ENCODE measurements at places on chromosomes 5 and 9. TPM values are rescaled to one million over a fixed set of nuclear protein-coding genes. Genes with fewer than 3 reads are reported as not detected.

NEURL1B gene
- 6.2 TPM for total RNA-seq

ISOC1 gene
- total RNA-seq, result 18.2 TPM

CNTNAP3 gene
- 2.9 TPM for total RNA-seq

PRR16 gene
- total RNA-seq, result 23.9 TPM

NDUFS4 gene
- 125 TPM for total RNA-seq

ATP10B gene
- total RNA-seq, result not detected

PDE8B gene
- 0.15 TPM for total RNA-seq

PCDHA8 gene
- not detected for total RNA-seq

TRUB2 gene
- 15.5 TPM for total RNA-seq

OTP gene
- total RNA-seq, result not detected

HEMGN gene
- total RNA-seq, result not detected

ZER1 gene
- 25.9 TPM for total RNA-seq

Data from bronchus fibroblast of lung (primary cell).